ENCODE measurements at places on chromosomes 5 and 9.
A peak's percentile ranks its signal among the peaks of the same experiment; 100 is the strongest.

- no peak for DNase-seq
Observed at GRCh38 chr5:2902186-2902585, 150.7 kb upstream of the IRX2 start.

- DNase-seq: no peak
Observed at GRCh38 chr9:107337676-107338590, 54.9 kb downstream of the RAD23B start.

GRCh38 chr9:89408628-89409101, 89.2 kb downstream of the SEMA4D start:
- DNase-seq: no peak

- DNase-seq: no peak
Observed at GRCh38 chr5:23730023-23730422, 222.6 kb downstream of the PRDM9 start.

GRCh38 chr5:128881502-128882018, 83.7 kb upstream of the SLC27A6 start:
- no peak for DNase-seq

DNA sequence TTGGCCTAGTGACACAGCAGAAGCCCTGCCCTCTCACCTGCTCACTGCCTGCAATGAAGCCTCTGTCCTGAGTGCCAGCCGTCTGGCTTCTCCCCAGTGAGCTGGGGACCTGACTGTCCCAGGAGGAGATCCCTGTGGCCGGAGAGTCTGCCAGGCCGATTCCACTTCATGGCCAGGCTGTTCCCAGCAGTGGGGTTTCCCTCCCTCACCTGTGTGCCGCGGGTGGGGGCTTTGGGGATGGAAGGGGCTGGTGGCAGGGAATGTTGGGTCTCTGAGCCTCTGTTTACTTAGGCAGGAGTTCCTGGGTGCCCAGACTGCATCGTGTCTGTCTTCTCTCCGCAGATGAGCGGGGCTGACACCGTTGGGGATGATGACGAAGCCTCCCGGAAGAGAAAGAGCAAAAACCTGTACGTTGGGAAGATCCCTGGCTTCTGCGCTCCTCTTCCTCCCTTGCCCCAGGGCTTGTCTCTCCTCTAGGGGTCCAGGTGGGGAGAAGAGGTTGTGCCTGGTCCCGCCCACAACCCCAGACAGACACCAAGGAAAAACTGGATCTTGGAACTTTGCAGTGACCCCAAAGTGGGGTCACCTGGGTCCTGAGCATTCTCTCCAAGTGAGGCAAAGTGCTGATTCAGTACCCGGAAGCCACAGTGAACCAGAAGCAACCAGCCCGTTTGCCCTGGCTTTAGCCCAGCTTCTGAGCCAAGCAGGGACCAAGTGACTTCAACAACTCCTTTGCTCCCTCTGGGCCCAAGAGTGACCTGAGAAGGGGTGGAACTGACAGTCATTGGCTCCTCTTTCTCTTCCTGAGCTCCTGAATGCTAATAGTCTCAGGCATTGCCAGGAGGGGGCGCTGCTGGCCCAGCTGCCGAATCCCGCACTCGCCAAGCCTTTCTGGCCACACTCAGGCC, 127.7 kb downstream of the RGS3 start:
- DNase-seq: peak; percentile 67

GRCh38 chr9:31119890-31120454, 1264.5 kb upstream of the ACO1 start:
- DNase-seq: peak; percentile 51

DNA sequence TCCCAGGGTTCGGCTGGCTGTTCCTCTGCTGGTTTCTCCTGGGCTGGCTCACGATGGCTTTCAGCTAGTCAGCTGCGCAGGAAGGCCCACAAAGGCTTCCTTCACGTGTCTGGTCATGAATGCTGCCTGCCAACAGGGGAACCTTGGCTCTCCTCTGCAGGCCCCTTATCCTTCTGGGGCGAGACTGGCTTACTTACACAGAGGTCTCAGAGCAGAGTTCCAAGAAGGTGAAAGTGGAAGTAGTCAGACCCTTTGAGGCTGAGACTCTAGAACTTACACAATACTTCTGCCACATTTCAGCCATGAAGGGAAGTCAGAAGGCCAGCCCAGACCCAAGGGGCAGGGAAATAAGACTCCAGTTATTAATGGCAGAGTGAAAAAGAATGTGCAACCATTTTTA, 99.5 kb downstream of the LHFPL2 start:
- no peak for DNase-seq
